ENCODE measurements at places on chromosomes 3 and 15. TPM values are rescaled to one million over a fixed set of nuclear protein-coding genes. Genes with fewer than 3 reads are reported as not detected.

DNA sequence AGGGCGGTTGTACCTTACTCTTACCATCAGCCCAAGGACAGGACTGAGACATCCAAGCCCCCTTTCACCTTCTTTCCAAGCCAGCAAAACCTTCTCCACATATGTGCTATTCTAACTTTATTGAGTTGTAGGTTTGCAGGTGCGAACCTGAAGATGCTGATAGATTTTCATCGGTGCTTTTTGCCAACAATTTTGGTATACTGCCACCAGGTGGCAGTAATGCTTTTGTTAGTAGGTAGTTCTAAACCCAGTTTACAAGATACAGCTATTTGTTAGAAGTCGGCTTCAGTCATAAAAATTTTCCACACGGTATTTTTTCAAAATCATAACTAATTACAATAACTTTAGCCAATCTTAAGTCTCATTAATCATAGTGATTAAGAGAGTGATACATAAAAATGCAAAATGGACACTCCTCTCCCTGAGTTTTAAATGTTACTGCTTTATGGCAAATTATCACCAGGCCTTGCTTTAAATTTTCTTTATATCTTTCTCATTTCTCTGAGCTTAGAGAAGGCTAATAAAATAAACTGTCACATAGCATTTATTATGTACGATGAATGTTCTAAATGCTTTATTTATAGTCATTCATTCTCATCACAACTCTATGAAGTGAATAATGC lies 636 bp downstream of the TBC1D21 start:
- no peak overlapping the region for H3K27ac ChIP-seq
- H3K4me1 ChIP-seq = no peaks in the 10 kb centered on the region
- no peak overlapping the region for H3K4me3 ChIP-seq
- no peaks in the 10 kb centered on the region for H3K36me3 ChIP-seq
- peak; percentile 54 for DNase-seq
- H3K27me3 ChIP-seq = peaks cover 45% of the 10 kb centered on the region

- H3K4me1 ChIP-seq = peaks cover 8% of the 10 kb centered on the region
- H3K27me3 ChIP-seq = no peaks in the 10 kb centered on the region
- peak overlapping the region; percentile 75 for H3K4me3 ChIP-seq
- DNase-seq = no peak
- H3K27ac ChIP-seq = peak overlapping the region; percentile 92
These were observed 546 bp downstream of the TRIM59 start for GRCh38 chr3:160448845-160449635.

- no peaks in the 10 kb centered on the region for H3K27me3 ChIP-seq
- no peak for DNase-seq
- peak overlapping the region; percentile 76 for H3K4me3 ChIP-seq
- H3K4me1 ChIP-seq = 0 out of 2 replicates have a peak, but pooled peaks cover 5% of the 10 kb centered on the region
- H3K36me3 ChIP-seq = no peaks in the 10 kb centered on the region
These were observed 1.1 kb downstream of the SNRK start for GRCh38 chr3:43287500-43287873.

The DISP2 gene
- 3.3 TPM for total RNA-seq

DNA sequence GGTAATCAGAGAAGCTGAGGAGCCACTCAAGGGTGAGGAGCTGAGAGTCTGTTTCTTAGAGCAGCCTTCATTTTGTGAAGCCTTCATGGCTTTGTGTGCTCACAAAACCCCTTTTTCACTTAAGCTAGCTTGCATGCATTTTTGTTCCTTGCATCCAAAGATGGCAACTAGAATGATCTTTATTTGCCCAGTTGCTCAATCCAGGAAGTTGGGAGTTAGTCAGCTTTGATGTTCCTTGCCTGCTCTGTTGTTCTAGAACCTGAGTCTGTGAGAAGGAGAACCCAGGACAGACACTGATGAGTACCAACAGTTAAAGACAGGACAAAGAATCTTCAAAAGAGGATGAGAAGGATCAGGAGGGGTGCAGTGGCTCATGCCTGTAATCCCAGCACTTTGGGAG lies 81.8 kb downstream of the IL20RB start:
- H3K27ac ChIP-seq = no peak overlapping the region
- H3K27me3 ChIP-seq = no peaks in the 10 kb centered on the region
- no peaks in the 10 kb centered on the region for H3K36me3 ChIP-seq
- H3K4me3 ChIP-seq = no peak overlapping the region

The PARP15 gene
- 0.12 TPM for total RNA-seq

- no peaks in the 10 kb centered on the region for H3K4me1 ChIP-seq
- H3K27me3 ChIP-seq = no peaks in the 10 kb centered on the region
- H3K4me3 ChIP-seq = no peak overlapping the region
- DNase-seq = no peak
These were observed 270.4 kb downstream of the ZBBX start for GRCh38 chr3:167109746-167110145.

GRCh38 chr3:152858170-152858800 lies 23.4 kb downstream of the P2RY1 start:
- H3K4me1 ChIP-seq = no peaks in the 10 kb centered on the region
- H3K4me3 ChIP-seq = no peak overlapping the region
- H3K27ac ChIP-seq = no peak overlapping the region
- no peak for DNase-seq

DNA sequence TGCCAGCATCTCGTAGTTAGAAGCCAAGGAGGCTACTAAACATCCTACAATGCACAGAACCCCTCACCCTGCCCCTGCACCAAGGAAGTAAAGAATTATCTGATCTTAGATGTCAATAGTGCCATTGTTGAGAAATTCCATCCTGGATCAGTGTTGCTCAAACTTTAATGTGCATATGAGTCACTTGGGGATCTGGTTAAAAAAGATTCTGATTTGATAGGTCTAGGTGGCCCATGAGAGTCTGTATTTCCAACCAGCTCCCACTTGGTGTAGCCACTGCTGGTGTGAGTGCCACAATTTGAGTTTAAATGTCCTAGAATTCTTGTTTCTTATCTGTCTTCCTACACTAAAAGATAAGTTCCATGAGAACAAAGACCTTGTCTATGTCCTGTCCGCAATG lies 43.7 kb downstream of the TMEM45A start:
- no peaks in the 10 kb centered on the region for H3K36me3 ChIP-seq
- H3K4me3 ChIP-seq = no peak overlapping the region
- DNase-seq = no peak
- no peaks in the 10 kb centered on the region for H3K4me1 ChIP-seq

DNA sequence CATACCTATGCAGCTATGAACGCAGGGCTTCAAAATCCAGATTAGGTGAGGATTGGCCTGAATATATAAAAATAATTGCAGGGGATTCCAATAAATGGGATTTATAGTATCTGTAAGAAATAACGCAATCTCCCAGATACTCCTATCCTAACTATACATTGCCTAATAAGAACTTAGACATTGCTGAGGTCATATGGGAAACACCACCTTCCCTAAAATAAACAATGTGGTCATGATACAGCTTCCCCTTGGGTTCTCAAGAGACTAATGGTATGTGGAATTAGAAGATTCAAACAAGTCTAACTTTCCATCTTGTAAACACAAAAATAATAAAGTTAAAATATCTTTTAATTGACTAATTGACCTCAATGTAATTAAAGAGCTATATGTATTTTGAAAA lies 28.2 kb downstream of the UBE3A start:
- no peaks in the 10 kb centered on the region for H3K27me3 ChIP-seq
- H3K27ac ChIP-seq = no peak overlapping the region
- H3K4me3 ChIP-seq = no peak overlapping the region
- no peaks in the 10 kb centered on the region for H3K4me1 ChIP-seq
- H3K36me3 ChIP-seq = 0 out of 2 replicates have a peak, but pooled peaks cover 5% of the 10 kb centered on the region
- no peak for DNase-seq

DNA sequence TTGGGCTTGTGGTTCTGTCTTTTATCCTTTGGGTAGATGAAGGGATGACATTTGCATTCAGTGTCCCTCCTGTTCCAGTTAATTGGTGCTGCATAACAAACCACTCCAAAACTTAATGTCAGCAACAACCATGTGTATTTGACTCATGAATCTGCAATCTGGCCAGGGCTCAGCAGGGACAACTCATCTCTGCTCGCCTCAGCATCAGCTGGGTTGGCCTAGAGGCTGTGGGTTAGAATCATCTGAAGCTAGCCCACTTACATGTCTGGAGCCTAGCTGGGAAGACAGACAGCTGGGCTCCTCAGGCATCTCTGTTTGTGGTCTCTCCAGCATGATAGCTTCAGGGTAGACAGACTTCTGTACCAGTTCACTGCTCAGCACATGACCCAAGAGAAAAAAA lies 92.0 kb downstream of the TMEM108 start:
- no peaks in the 10 kb centered on the region for H3K4me1 ChIP-seq
- H3K36me3 ChIP-seq = no peaks in the 10 kb centered on the region
- peaks cover 19% of the 10 kb centered on the region for H3K27me3 ChIP-seq
- H3K4me3 ChIP-seq = no peak overlapping the region
- H3K27ac ChIP-seq = no peak overlapping the region
- DNase-seq = no peak

- no peak for DNase-seq
- H3K27ac ChIP-seq = no peak overlapping the region
- H3K36me3 ChIP-seq = no peaks in the 10 kb centered on the region
- H3K4me3 ChIP-seq = no peak overlapping the region
- H3K27me3 ChIP-seq = no peaks in the 10 kb centered on the region
These were observed 26.3 kb downstream of the GABRR3 start for GRCh38 chr3:98008855-98009254.

The RTP3 gene
- not detected for total RNA-seq

DNA sequence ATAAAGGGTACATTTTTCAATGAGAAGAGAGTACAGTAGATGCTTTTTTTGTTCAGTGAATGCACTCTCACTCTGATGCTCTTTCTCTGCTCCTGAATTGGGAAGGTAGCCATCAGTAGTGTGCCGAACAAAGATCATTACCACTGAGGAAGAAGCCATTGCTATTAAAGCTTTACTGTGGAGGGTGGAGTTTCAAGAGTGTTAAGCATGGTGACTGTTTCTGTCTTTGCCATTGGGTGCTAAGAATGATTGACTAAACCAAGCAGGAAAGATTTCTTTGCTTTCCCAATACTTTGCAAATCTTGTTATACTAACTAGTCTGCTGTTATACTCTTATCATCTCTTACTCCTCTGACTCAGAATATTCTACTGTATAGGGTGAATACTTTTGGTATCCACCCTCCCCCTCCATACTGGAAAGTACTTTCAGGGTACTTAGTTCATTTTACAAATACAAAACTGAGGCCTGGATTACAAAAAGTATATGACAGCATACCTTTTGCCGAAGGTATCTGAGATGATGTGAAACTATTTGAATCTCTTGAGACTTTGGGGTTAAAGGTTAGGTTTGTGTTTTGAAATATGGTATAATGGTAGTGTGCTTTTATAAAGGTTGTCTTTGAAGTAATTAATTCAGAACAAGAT lies 1.7 kb downstream of the RAB11A start:
- peaks cover 11% of the 10 kb centered on the region for H3K4me1 ChIP-seq
- DNase-seq = no peak
- peaks cover 2% of the 10 kb centered on the region for H3K36me3 ChIP-seq
- H3K27ac ChIP-seq = peak overlapping the region; percentile 74
- no peaks in the 10 kb centered on the region for H3K27me3 ChIP-seq

The TMEM207 gene
- total RNA-seq = not detected

DNA sequence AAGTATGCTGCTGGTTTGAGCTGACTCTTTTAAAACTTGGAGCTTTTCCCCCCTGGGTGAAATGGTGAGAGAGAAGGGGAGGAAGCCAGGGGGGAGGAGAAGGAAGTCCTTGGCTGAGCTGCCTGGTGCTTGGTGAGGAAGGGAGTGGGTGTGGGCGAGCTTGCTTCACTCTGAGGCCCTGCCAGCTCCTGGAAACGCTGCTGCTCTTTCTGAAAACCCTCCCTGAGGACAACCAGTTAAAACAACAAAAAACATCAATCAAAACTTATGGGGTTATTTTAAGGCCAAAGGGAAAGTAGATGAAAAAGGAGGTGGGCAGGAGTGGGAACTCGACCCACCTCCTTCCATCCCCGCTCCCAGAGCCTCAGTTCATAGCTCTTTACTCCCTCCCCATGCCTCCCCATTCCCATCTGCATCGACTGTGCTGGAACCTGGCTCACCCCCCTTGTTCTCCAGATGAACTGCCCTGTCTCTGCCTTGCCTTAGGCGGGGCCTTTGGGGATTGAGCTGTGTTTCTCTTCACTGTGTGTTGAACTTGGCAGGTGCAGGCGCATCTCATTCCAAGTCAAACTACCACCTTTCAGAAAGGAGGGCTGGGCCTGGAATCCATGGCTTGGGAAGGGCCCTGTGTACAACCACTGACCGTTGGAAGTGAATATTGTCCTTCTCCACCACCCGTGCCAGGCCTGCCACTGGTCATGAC lies 166.1 kb downstream of the ZNF621 start:
- no peak overlapping the region for H3K27ac ChIP-seq
- no peaks in the 10 kb centered on the region for H3K36me3 ChIP-seq
- no peak for DNase-seq
- peaks cover 7% of the 10 kb centered on the region for H3K27me3 ChIP-seq
- no peaks in the 10 kb centered on the region for H3K4me1 ChIP-seq

The GOLGA6D gene
- 0.12 TPM for total RNA-seq

The CYP8B1 gene
- total RNA-seq = 0.12 TPM

The MYH15 gene
- total RNA-seq = 11.2 TPM

The VILL gene
- total RNA-seq = 1.2 TPM

All from HCT116 (cell line).